ENCODE measurements at places on chromosomes 2 and 18. TPM values are rescaled to one million over a fixed set of nuclear protein-coding genes. Genes with fewer than 3 reads are reported as not detected.

NLRC4 gene
- polyA plus RNA-seq, result 0.19 TPM

DNA sequence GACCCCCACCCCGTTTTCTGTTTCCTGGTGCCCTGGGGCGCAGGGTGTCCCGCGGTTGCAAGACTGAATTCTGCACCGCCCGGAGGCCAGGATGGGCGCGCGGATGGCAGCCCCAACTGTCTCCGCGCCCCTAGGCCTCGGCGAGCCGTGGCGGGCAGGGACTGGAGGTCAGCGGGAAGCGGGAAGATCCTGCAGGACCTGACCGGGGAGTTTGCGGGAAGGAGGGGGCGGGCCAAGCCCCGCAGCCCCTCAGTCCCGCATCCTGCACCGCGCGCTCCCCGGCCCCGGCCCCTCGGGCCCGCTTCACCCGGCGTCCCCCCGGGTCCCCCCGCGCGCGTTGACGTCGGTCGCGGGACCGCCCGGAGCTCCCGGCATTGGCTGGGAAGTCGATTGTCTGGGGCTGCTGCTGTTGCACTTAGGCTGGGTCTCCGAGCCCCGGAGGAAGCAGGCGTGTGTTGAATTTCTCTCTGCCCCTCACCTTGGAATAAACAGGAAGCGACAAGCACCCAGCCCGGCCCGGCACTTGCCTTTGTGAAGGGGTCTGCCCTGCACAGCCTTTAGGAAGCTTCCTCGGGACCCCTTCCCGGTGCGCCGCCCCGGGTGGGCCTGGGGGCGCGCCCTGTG lies at the start of gene LDLRAD4:
TSS of gene LDLRAD4 (plus strand) at position 393 of the 624 bp plus-strand sequence.
- H3K27ac ChIP-seq, result peak within 1 kb of the TSS; percentile 92
- peak; percentile 79 for DNase-seq
- peak within 1 kb of the TSS; percentile 91 for H3K4me3 ChIP-seq

DNA sequence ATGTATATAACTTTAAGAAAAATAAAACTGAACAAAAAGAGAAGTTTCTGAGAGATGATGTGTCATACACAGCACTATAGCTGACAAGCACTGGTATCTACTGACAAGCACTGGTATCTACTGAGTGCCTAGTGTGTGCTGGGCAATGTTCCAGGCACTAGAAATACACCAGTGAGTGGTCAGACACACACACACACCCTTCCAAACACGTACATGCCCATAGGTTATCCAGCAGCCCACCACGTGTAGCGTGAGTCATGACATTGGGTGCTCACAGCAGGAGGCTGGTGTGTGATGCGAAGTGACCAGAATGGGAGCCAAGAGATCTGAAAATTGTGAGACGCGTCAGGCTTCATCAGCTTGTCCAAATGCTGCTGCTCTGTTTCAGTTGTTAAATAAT lies 12.2 kb upstream of the GNAL start:
- no peaks in the 10 kb centered on the region for H3K27me3 ChIP-seq
- no peak for DNase-seq
- no peak overlapping the region for H3K4me3 ChIP-seq

- peaks cover 3% of the 10 kb centered on the region for H3K36me3 ChIP-seq
- no peaks in the 10 kb centered on the region for H3K27me3 ChIP-seq
- H3K4me1 ChIP-seq, result peaks cover 54% of the 10 kb centered on the region
- DNase-seq, result peak; percentile 75
Observed at GRCh38 chr2:85754313-85755095, 713 bp downstream of the ATOH8 start.

- H3K27me3 ChIP-seq, result no peaks in the 10 kb centered on the region
- H3K36me3 ChIP-seq, result no peaks in the 10 kb centered on the region
- no peak for DNase-seq
- no peak overlapping the region for H3K4me3 ChIP-seq
- no peak overlapping the region for H3K27ac ChIP-seq
Observed at GRCh38 chr2:130808482-130809268, 28.0 kb upstream of the ARHGEF4 start.

GRCh38 chr2:79619976-79620375 lies 107.1 kb downstream of the CTNNA2 start:
- no peaks in the 10 kb centered on the region for H3K4me1 ChIP-seq
- H3K4me3 ChIP-seq, result no peak overlapping the region
- no peak overlapping the region for H3K27ac ChIP-seq
- H3K36me3 ChIP-seq, result no peaks in the 10 kb centered on the region
- no peaks in the 10 kb centered on the region for H3K27me3 ChIP-seq
- DNase-seq, result no peak

GRCh38 chr2:18299423-18300212 lies 260.8 kb downstream of the RDH14 start:
- H3K4me3 ChIP-seq, result no peak overlapping the region
- DNase-seq, result peak; percentile 20
- H3K27ac ChIP-seq, result peak overlapping the region; percentile 42

REEP1 gene
- polyA plus RNA-seq, result 13.6 TPM

GRCh38 chr2:75792146-75792545 lies 81.4 kb upstream of the GCFC2 start:
- DNase-seq, result no peak
- no peaks in the 10 kb centered on the region for H3K36me3 ChIP-seq
- H3K4me3 ChIP-seq, result no peak overlapping the region
- H3K27me3 ChIP-seq, result peaks cover 3% of the 10 kb centered on the region
- no peaks in the 10 kb centered on the region for H3K4me1 ChIP-seq
- H3K27ac ChIP-seq, result no peak overlapping the region

CNGA3 gene
- not detected for polyA plus RNA-seq

DNA sequence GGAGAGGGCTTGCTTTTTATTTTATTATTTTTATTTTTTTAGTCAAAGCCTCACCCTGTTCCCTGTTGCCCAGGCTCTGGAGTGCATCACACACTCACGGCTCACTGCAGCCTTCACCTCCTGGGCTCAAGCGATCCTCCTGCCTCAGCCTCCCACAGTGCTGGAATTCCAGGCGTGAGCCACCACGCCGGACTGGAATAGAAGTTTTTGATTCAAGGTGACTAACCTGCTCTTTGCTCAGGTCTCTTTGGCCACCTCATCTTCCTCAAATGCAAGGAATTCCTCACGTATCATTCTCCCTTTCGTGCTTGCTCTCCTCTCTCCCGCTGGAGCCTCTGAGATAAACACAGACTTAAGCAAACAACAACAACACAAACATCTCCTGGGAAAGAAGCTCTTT lies 636.8 kb downstream of the ADCYAP1 start:
- H3K27ac ChIP-seq, result no peak overlapping the region
- H3K27me3 ChIP-seq, result no peaks in the 10 kb centered on the region

DNA sequence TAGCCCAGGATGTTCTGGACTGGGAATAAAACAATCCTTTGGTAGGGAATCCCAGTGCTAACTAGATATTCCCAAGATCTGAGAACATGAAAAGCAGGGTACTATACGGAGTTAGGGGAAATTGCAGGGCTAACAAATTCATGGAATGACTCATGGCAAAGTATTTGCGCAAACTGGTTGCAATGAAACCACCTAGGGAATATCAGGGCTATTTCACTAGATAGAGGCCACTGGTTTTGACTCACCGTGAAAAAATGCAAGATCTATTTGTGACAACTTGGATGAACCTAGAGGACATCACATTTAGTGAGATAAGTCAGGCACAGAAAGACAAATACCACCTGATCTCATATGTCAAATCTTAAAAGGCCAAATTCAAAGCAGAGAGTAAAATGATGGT lies 233.3 kb downstream of the MBD2 start:
- no peaks in the 10 kb centered on the region for H3K4me1 ChIP-seq
- DNase-seq, result no peak
- no peaks in the 10 kb centered on the region for H3K36me3 ChIP-seq
- H3K27ac ChIP-seq, result no peak overlapping the region

- H3K36me3 ChIP-seq, result no peaks in the 10 kb centered on the region
- no peak for DNase-seq
- H3K4me1 ChIP-seq, result no peaks in the 10 kb centered on the region
- H3K4me3 ChIP-seq, result no peak overlapping the region
Observed at GRCh38 chr18:48428475-48429177, 19.4 kb upstream of the ZBTB7C start.

GYPC gene
- polyA plus RNA-seq, result 369 TPM

- no peaks in the 10 kb centered on the region for H3K27me3 ChIP-seq
- DNase-seq, result no peak
- no peak overlapping the region for H3K4me3 ChIP-seq
- H3K27ac ChIP-seq, result no peak overlapping the region
- H3K36me3 ChIP-seq, result no peaks in the 10 kb centered on the region
- peaks cover 13% of the 10 kb centered on the region for H3K4me1 ChIP-seq
Observed at GRCh38 chr2:130353291-130354138, 2.3 kb upstream of the PTPN18 start.

DNA sequence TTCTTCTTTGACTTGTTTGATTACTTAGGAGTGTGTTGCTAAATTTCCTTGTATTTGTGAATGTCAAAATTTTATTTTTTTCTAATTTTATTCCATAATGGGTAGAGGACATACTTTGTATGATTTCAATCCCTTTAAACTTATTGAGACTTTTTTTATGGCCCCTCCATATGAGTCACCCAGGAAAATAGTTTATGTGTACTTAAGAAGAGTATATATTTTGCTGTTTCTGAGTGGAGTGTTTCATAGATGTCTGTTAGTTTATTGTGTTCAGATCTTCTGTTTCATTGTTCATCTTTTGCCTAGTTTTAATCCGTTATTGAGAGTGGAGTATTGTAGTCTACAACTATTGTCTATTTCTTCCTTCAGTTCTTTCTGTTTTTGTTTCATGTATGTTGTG lies 81.9 kb downstream of the EPB41L5 start:
- no peaks in the 10 kb centered on the region for H3K4me1 ChIP-seq
- H3K27me3 ChIP-seq, result no peaks in the 10 kb centered on the region
- no peaks in the 10 kb centered on the region for H3K36me3 ChIP-seq
- H3K4me3 ChIP-seq, result no peak overlapping the region
- DNase-seq, result no peak

ARHGAP15 gene
- 3.1 TPM for polyA plus RNA-seq

ABCG8 gene
- polyA plus RNA-seq, result not detected
